ENCODE measurements at places on chromosomes 3 and 15.

GRCh38 chr3:196524527-196524926 is 9.4 kb upstream of the SMCO1 start:
- no peak for DNase-seq

DNA sequence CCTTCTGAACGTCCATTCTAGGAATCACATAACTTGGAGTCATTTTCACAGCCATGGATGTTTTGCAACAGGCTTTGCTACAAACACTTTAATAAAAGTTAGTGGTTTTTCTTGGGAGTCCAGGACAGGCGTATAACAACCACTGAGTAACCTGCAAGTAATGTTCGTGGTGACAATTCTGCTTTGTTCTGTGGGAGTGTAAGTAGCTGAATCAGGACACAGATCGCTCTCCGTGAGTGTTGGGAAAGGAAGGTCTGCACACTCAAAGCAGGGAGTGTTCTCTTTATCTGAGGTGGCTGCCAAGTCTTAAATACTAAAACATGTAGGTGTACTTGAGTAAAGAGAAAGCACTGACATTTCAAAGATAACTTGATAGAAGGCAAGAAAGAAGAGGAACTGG is 7.9 kb upstream of the BNC1 start:
- no peak for DNase-seq

DNA sequence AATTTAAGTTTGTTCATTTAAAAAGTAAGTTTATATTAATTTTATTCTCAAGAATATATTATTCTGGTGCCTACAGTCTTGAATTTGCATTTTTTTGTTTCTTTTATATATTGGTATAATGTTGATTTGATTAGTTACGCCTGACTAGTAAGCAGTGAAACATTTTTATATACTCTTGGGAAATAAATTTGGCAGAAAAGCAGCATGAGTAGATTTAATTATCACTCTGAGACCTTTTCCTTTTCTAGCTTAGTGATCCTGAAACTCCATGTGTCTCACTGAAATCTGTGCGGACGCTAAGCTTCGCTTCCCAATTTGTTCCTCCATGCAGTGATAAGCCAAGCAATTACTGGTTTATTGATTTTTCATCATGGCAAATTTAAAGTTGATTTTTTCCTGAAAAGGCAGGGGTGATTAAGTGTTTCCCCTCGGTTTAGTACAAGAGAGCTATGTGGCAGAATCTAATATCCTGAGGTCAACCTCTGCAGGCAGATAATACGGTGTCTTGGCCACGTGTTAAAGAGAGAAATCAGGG is 87.2 kb upstream of the MLF1 start:
- DNase-seq, result no peak

- no peak for DNase-seq
These were observed 41.1 kb downstream of the HOMER2 start for GRCh38 chr15:82911458-82911857.

- no peak for DNase-seq
These were observed 286.2 kb downstream of the ADAMTSL3 start for GRCh38 chr15:83940136-83940535.

DNA sequence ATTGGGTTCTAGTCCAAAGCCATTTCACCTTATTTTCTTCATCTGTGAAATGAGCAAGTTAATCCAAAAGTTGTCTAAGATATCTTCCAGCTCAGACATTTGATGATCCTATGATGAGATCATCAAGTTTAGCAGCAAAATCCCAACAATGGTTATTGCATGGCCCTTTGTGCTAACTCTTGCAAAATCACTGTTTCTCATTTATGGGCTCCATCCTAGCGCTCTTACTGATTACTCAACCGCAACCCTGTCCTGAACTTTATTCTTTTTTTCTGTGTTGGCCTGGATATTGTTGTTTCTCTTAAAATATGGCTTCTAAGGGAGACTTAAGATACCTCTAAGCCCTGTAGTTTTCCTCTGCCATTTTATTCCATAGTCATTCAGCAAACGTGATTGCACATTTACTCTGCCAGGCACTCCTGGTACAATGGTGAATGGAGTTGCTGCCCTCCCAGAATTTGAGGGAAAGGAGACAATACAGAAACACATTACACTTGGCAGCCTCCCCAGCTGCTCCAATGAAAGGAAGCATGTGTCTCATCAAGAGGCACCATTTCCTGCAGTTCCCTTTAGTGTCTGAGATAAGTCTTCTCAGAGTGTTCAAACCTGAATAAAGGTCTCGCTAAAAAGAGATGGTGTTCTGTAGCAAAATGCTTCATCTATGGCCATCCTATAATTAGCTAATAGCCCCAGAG is 4.4 kb downstream of the GXYLT2 start:
- no peak for DNase-seq

GRCh38 chr3:77562089-77562488 is 522.2 kb downstream of the ROBO2 start:
- no peak for DNase-seq

DNA sequence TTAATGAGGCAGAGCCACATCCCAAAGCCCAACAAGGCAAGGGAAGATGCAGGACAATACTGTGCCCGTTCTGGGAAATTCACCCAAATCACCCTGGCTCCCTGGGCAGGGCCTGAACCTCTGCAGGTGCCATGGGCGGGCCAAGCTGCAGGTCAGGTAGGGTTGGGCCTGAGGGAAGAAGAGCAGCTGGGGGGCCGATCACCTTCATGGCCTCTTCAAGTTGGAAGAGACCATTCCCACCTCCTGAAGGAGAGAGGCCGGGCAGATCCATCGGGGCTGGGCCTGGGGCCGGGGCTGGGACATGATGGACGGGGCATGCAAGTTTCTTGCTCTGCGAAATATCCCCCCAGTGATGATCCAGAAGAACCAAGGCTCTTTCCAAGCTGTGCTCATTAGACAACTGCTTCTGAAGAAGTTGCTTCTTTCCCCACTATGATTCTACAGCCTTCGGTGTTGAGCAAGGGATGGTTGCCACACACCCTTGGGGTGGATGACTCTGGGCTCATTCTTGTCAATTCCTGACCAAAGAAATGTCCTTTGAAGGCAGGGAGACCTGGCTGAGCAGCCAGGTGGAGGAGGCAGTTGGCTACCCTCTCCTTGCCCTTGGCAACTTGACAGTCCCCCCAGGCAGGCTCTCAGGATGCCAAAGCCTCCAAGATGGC is 38.2 kb downstream of the KLHL25 start:
- DNase-seq, result no peak

DNA sequence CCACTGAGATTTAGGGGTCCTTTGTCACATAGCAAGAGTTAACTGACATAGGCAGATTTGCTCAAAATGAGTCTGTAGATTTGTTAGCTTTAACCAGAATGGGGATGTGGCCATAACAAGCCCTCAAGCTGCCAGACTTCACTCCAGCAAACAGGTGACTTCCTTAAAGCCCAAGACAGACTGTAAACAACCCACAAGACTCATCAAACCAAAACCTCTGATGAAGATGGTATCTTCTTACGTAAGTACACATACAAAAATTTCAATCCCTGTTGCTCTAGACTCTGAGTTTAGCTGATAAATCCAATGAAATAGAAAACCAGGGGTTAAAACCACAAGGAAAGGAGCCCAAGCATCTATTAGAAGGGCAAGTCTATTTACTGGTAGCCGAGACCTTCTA is 18.2 kb upstream of the ZBTB20 start:
- DNase-seq, result no peak

DNA sequence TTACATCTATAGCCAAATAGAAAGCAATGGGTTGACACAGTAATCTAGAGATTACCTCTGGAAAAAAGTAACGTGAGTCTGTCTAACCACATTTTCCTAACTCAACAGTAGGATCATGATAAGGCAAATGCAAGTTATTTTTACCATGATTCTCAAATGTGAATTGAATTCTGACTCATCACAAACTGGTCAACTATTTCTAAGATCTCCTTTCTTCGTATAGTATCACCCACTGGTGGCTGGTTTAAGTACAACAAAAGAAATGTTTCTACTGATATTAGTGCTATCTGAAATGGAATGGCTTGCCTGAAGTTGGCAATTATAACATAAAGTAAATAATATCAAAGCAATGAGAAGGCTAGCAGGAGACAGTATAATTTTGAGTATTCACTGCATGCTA is 102.2 kb downstream of the ABI3BP start:
- DNase-seq, result no peak

DNA sequence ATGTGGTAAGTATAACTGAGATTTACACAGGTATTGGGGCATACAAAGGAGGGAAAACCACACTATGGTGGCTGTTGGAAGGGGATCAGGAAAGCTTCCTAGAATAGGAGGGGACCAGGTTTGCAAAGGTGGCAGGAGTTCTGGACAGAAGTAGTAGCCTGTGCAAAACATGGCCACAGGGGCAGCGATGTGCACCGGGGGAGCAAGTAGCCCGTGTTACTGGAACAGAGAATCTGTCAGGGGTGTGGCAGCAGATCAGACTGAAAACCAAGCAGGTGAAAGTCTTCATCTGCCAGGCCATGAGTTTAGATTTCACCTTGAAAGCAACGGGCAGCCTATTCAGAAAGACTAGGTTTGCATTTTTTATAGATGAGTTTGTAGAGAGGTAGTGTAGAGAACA is 182.3 kb upstream of the LPP start:
- no peak for DNase-seq

GRCh38 chr3:38490281-38491030 is 5.7 kb upstream of the EXOG start:
- no peak for DNase-seq

- no peak for DNase-seq
These were observed 327.3 kb upstream of the GBE1 start for GRCh38 chr3:82088749-82089148.

DNA sequence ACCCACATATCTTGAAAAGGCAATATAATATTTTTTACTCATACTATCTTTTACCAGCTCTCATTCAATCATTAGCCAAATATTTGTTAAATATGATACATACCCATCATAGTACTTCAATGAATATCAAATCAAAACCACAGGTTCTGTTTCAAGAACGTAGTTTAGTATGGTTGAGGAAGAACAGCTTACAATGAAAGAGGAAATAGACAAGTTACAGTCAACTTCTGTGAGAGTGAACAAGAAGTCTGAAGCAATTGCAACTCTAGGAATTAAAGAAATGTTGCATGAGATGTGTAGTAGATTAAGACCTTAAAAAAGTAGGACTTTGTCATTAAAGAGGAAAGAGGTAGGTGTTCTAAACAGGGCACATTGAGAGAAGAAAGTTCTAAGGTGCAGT is 9.3 kb downstream of the BCHE start:
- no peak for DNase-seq

DNA sequence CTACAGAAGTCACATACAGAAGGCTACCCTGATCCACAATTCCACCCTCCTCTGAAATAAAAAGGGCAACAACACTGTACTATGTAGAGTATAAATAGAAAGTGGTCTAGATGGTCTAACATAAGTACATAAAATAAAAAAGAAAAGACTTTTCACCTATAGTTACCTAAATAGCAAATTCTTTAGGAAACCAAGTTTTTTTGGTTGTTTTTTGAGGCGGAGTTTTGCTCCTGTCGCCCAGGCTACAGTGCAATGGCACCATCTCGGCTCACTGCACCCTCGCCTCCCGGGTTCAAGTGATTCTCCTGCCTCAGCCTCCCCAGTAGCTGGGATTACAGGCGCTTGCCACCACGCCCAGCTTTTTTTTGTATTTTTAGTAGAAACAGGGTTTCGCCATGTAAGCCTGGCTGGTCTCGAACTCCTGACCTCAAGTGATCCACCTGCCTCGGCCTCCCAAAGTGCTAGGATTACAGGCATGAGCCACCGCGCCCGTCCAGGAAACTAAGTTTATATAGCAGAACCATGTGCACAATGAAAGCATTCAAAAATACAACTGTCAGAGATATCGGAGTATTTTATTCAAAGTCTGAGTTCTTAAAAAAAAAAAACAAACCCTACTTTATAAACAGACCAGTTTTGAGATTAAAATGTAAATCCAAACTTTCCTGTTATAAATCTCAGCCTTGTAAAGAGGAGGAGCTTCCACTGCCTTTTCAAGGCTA is 1.7 kb downstream of the SIN3A start:
- no peak for DNase-seq

GRCh38 chr15:78909791-78910228 is 35.0 kb downstream of the CTSH start:
- DNase-seq, result no peak

DNA sequence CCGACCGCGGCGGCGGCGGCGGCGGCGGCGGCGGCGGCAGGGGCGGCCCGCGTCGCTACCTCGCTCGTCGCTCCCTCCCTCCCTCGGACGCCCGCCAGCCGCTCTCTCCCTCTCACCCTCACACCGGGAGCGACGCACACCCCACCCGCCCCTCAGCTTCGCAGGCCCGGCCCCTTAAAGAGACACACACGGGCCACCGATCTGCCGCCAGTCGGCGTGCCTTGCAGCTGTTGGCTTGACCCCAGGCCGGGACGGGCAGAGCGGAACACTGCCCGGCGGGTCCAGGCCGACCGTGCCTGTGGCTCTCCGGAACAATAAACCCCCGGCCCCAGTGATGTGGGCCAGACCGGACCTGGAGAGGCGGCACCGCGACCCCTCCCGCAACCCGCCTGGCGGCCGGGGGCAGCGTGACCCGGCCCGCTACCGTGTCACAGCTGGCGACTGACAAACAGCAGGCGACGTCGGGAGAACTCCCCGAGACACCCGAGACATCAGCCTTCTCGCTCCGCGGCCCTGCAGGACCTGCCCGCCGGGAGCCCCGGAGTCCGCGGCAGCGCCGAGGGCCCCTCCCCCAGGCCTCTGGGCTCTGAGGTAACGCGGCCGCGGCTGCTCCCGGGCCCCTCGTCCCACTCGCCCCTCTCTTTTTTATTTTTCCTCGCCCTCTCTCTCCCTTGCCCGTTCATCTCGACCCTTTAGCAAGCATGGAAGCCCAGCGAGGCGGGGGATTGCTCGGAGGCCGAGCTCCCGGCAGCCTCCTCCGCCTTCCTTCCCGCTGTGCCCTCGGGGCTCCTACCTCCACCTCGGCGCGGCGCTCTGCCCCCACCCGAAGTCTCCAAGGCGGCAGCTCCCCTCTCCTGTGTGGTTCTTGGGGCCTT is at the start of gene SETD2:
SETD2 (minus strand) TSS at position 107 of the 875 bp plus-strand sequence. CDS start 189 bp downstream, outside the sequence.
- DNase-seq, result peak; percentile 53

- DNase-seq, result no peak
These were observed 151.5 kb downstream of the LRRK1 start for GRCh38 chr15:101070502-101071273.

- no peak for DNase-seq
These were observed 39.7 kb upstream of the ZNF280D start for GRCh38 chr15:56772868-56773639.

- no peak for DNase-seq
These were observed 229.2 kb upstream of the ST8SIA2 start for GRCh38 chr15:92164327-92165000.

DNA sequence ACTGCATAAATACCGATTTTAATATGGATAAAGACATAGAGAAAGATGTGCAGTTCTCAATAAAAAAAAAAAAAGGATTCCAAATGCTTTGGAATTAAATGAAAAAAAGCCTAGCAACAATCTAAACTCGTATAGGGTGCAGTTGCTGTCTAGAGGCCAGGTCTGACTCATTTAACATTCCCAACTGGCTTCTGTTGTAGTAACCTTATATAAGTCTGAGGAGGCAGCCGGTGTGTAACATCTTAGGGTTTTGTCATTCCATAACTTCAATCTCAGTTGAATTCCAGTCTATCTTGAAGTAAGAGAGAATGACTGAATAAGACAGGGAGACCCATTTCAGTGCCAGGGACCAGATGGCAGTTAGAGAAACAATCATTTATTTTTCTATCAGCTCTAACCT is 6.5 kb downstream of the PDCD10 start:
- DNase-seq, result no peak

GRCh38 chr15:38231436-38231835 is 21.2 kb upstream of the SPRED1 start:
- no peak for DNase-seq

Data from activated naive CD4-positive, alpha-beta T cell (primary cell).